Heart left ventricle (tissue), 16 donors: ENCODE measurements at places on chromosomes 7 and 10.

- DNase-seq, result no peak
Observed at GRCh38 chr10:116084161-116084560, 188.8 kb downstream of the GFRA1 start.

- DNase-seq, result no peak
Observed at GRCh38 chr10:802506-802905, 113.0 kb upstream of the DIP2C start.

DNA sequence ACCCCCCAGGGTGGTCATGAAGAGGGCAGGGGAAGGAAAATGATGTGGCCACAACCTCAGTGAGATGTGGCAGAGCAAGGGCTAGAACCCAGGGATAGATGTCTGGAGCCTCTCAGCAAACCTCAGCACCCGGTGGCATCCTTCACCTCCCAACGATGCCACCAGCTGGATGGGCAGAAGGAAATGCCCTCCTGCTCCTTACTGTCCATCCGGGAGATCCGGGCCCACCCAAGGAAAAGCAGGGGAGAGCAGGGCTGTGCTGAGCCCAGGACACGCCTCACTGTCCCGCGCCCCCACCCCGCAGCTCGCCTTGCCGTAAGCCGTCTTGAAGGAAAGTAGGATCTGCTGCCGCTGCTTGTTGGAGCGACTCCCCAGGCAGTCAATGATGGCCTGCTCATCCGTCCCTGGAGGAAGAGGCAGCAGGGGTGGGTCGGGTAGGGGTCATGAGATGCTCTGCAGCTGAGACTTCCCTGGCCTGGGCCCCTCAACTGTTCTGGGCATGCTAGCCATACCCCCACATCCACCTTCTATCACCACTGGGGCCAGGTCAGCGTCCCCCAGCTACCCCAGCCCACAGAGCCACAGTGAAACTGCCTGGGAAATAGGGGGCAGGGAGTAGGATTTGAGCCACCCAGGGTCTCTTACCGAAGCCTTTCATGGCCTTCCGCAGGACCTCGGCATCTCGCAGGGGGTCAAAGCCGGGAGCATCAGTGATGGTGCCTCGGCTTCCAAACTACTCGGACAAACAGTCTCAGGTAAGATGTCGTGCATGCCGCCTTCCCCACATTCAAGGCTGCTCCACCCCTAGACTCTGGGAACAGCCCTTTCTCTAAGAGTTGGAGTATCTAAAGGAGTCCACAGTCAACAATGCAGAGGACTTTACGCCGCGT is 34.3 kb downstream of the PLAC9 start:
- no peak for DNase-seq

DNA sequence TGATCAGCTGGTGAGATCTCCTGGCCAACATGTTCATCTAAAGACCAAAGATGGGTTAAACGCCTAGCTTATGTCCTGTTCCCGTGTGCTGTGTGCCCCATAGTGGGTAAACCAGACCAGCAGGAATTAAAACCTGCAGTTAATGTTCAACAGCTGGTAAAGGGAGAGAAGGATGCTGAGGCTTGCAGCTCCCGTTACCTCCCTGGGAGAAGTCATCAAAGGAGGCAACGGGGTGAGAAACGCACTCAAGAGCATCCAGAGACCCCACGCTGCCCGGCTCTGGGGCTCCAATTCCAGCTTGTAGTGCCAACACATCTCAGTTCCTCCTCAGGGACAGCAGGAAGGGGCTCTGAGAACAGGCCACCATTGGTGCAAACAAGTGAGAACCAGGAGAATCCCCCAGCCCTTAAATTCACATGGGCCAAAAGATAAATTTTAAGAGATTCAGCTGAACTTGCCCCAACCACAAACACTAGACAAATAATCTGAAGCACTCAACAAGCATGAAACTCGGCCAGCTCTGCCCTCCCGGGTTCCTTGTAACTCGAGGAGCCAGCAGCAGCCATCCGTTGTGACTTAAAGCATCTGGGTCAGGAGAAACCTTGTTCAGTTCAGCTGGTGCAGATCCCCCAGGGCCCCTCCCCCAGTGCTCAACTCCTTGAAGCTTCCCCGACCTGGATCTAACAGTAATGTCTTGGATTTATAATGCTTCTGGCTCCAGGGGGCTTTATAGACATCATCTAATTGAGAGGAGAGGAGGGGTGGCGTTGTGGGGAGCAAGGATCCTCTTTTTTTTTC is 29.4 kb downstream of the FAM241B start:
- no peak for DNase-seq

GRCh38 chr10:92719991-92720830 is 30.5 kb downstream of the HHEX start:
- no peak for DNase-seq

- DNase-seq, result no peak
Observed at GRCh38 chr10:110644598-110645462, 694 bp downstream of the RBM20 start.
